ENCODE measurements at places on chromosomes 5 and 9. TPM values are rescaled to one million over a fixed set of nuclear protein-coding genes. Genes with fewer than 3 reads are reported as not detected.
A peak's percentile ranks its signal among the peaks of the same experiment; 100 is the strongest.

GRCh38 chr5:149175346-149176105, 34.2 kb downstream of the ABLIM3 start:
- H3K27ac ChIP-seq = no peak overlapping the region
- H3K4me3 ChIP-seq = no peak overlapping the region
- no peaks in the 10 kb centered on the region for H3K36me3 ChIP-seq
- no peaks in the 10 kb centered on the region for H3K27me3 ChIP-seq

DNA sequence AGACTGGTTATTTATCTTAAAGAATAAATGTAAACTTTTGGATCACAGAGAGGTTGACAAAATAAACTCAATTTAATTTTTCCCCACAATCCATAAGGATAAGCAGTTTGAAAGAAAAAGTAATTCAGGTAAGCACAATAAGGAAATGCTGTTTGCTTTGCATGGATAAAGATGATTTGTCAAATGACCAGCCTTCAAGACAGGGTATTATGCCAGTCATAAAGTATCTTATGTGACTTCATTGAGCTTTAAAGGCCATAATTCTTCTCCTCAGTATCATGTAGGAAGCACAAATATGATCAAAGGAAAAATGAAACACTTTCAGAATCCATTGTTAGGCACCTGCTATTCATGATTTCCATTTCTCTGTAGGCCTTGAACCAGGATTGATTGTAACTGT, 180.7 kb upstream of the PPP1R2B start:
- no peak for DNase-seq
- H3K36me3 ChIP-seq = no peaks in the 10 kb centered on the region
- H3K4me1 ChIP-seq = no peaks in the 10 kb centered on the region
- H3K4me3 ChIP-seq = no peak overlapping the region

- peaks cover 6% of the 10 kb centered on the region for H3K4me1 ChIP-seq
- no peaks in the 10 kb centered on the region for H3K36me3 ChIP-seq
- H3K4me3 ChIP-seq = no peak overlapping the region
- no peak for DNase-seq
Measured at GRCh38 chr5:41447650-41448510, 62.5 kb downstream of the PLCXD3 start.

- no peak for DNase-seq
- no peaks in the 10 kb centered on the region for H3K27me3 ChIP-seq
- no peak overlapping the region for H3K4me3 ChIP-seq
- H3K4me1 ChIP-seq = no peaks in the 10 kb centered on the region
Measured at GRCh38 chr9:74940600-74940999, 12.1 kb downstream of the C9orf40 start.

- DNase-seq = no peak
- H3K36me3 ChIP-seq = no peaks in the 10 kb centered on the region
- peak overlapping the region; percentile 62 for H3K4me3 ChIP-seq
- peak overlapping the region; percentile 99 for H3K27ac ChIP-seq
- H3K4me1 ChIP-seq = no peaks in the 10 kb centered on the region
Measured at GRCh38 chr5:65927503-65928321, 1.3 kb downstream of the ERBIN start.

GRCh38 chr5:170306381-170306831, 8.8 kb upstream of the LCP2 start:
- no peaks in the 10 kb centered on the region for H3K36me3 ChIP-seq
- peaks cover 32% of the 10 kb centered on the region for H3K4me1 ChIP-seq
- no peak overlapping the region for H3K4me3 ChIP-seq

- H3K4me3 ChIP-seq = no peak overlapping the region
- peak overlapping the region; percentile 78 for H3K27ac ChIP-seq
- H3K36me3 ChIP-seq = no peaks in the 10 kb centered on the region
- DNase-seq = no peak
Measured at GRCh38 chr9:127535396-127535795, 76.7 kb upstream of the STXBP1 start.

DNA sequence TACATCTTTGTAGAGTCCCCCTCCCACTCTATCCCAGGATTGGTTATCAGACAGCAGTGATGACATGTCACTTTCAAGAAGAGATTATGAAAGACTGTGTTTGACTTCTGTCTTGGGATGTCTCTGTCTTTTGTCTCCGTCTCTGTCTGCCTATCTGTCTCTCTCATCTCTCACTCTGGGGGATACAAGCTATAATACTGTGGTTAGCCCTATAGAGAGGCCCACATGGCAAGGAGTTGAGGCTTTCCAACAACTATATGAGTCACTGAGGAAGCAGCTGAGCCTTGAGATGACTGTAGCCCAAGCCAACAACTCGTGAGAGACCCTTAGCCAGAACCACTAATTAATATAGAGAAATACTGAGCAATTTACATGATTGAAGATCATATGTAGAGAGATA, 284.8 kb downstream of the PDE4D start:
- peaks cover 1% of the 10 kb centered on the region for H3K4me1 ChIP-seq
- DNase-seq = no peak
- no peak overlapping the region for H3K27ac ChIP-seq
- no peaks in the 10 kb centered on the region for H3K27me3 ChIP-seq
- no peak overlapping the region for H3K4me3 ChIP-seq

DNA sequence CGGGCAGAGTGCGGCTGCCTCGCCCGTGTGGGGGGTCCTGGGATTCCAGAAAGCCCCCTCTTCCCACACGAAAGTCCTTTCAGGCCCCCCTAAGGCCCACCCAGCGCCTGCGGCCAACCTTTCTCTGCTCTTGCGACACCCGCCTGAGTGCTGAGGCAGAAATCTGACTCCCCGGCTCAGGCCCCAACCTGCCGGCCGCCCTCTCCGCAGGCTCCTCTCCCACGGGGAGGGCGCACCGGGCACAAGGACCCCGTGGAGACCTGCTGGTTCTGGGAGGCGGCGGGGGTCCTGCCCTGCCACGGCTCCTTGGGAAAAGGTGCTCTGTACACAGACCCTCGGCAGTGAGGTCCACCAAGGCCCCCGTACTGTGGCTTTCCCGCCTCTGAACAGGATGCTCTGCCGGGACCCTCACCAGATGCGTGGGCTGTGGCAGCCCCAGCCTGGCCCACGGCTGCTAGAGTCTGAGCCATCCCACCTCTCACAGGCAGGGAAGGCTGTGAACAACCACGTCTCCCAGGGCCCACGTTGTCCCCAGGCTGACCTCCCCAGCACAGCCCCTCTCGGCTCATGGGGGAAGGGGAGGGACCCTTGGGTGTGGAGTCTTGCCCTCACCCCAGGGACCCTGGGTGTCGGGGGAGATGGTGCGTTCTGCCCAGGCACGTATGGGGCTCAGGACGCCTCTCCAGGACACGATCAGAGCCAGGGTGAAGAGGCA, 41.5 kb upstream of the EGFL7 start:
- H3K4me3 ChIP-seq = no peak overlapping the region
- no peaks in the 10 kb centered on the region for H3K36me3 ChIP-seq
- no peak for DNase-seq
- no peaks in the 10 kb centered on the region for H3K27me3 ChIP-seq

DNA sequence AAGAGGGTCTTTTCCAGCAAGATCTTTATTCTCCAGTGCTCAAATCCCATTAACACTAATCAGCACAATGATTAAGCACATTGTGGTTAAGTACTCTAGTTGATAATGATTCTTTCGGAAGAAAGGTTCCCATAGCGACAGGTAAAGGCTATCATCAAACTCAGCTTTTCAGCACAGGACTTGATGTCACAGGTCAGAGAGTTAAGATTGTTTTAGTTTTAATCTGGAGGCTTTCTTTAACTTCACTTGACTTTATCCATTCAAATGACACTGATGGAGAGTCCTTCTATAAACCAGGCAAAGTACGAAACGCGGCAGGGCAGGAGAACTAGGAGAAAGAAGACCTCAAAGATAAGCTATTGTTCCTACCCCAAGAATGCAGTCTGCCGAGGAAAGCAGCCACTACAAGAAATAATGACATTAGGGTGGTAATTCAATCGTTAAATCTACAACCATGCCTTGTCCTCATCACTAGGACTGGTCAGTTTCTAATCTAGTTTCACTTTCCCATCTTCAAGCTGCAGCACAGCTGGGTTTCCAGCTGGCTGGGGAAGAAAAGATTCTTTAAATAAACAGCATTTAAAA, 4.6 kb downstream of the NRG2 start:
- no peak for DNase-seq
- peak overlapping the region; percentile 30 for H3K4me3 ChIP-seq
- peaks cover 4% of the 10 kb centered on the region for H3K4me1 ChIP-seq
- peak overlapping the region; percentile 64 for H3K27ac ChIP-seq
- no peaks in the 10 kb centered on the region for H3K27me3 ChIP-seq

- H3K4me1 ChIP-seq = peaks cover 3% of the 10 kb centered on the region
- H3K27ac ChIP-seq = no peak within 1 kb of the TSS
- DNase-seq = no peak
- H3K27me3 ChIP-seq = no peaks in the 10 kb centered on the region
Measured at GRCh38 chr9:119368681-119369581, at the start of gene BRINP1. TSS of gene BRINP1 (minus strand) at chr9:119369435. CDS start at chr9:119313355, 56,080 bp downstream.

GRCh38 chr5:151144275-151144674, 13.3 kb downstream of the ANXA6 start:
- DNase-seq = no peak
- no peaks in the 10 kb centered on the region for H3K36me3 ChIP-seq
- peaks cover 13% of the 10 kb centered on the region for H3K4me1 ChIP-seq
- no peaks in the 10 kb centered on the region for H3K27me3 ChIP-seq

- H3K36me3 ChIP-seq = no peaks in the 10 kb centered on the region
- no peaks in the 10 kb centered on the region for H3K27me3 ChIP-seq
- no peak overlapping the region for H3K4me3 ChIP-seq
- no peaks in the 10 kb centered on the region for H3K4me1 ChIP-seq
Measured at GRCh38 chr9:69097923-69098593, 62.5 kb downstream of the FXN start.

- no peaks in the 10 kb centered on the region for H3K36me3 ChIP-seq
- no peak for DNase-seq
- no peaks in the 10 kb centered on the region for H3K27me3 ChIP-seq
- no peak overlapping the region for H3K27ac ChIP-seq
- no peaks in the 10 kb centered on the region for H3K4me1 ChIP-seq
Measured at GRCh38 chr5:5025098-5025773, 114.9 kb upstream of the ADAMTS16 start.

GRCh38 chr9:136059851-136060670, 35.0 kb downstream of the NACC2 start:
- peak; percentile 15 for DNase-seq
- H3K4me1 ChIP-seq = no peaks in the 10 kb centered on the region
- no peak overlapping the region for H3K27ac ChIP-seq
- no peaks in the 10 kb centered on the region for H3K36me3 ChIP-seq

DNA sequence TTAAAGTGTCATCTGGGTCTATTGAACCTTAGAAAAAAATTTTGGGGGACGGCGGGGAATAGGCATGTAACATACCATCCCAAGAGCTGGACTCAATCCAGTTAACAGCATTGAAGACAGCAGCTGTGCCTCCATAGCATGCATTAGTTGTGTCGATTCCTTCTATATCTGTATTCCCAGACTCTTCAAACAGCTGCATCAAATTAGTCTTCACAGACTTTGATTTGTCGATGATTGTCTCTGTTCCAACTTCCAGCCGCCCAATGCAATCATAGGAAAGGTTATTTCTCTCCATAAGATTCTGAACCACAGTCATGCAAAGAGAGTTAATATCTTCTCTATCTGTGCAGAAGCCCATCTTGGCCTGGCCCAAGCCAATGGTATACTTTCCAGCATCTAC, 14.8 kb downstream of the HMGCS1 start:
- H3K36me3 ChIP-seq = no peaks in the 10 kb centered on the region
- no peak overlapping the region for H3K4me3 ChIP-seq
- peaks cover 2% of the 10 kb centered on the region for H3K4me1 ChIP-seq
- no peaks in the 10 kb centered on the region for H3K27me3 ChIP-seq

- no peak for DNase-seq
- H3K4me1 ChIP-seq = peaks cover 5% of the 10 kb centered on the region
- H3K4me3 ChIP-seq = no peak overlapping the region
- H3K36me3 ChIP-seq = no peaks in the 10 kb centered on the region
- no peak overlapping the region for H3K27ac ChIP-seq
Measured at GRCh38 chr5:102772273-102772672, 17.2 kb downstream of the PAM start.

- H3K4me1 ChIP-seq = no peaks in the 10 kb centered on the region
- H3K27me3 ChIP-seq = no peaks in the 10 kb centered on the region
- DNase-seq = no peak
Measured at GRCh38 chr9:132662152-132662945, 7.4 kb downstream of the DDX31 start.

DNA sequence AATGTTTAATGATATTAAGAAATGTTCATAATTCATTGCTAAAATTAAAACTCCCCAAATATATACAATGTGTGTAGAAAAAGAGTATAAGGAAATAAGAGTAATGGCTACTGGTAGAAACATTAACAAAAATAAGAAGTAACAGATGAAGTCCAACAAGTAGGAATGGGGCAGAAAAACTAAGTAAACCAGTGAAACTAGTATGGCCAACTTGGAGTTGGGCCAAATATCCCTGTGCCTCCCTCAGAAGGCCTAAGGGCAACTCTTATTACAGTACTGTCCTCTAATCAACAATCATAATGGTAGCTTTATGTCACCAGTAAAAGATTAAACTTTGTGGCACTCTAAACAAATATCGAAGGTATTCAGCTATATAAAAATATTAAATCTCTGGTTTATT, 93.5 kb downstream of the SSBP2 start:
- H3K27me3 ChIP-seq = no peaks in the 10 kb centered on the region
- no peak overlapping the region for H3K27ac ChIP-seq
- no peak for DNase-seq
- H3K4me3 ChIP-seq = no peak overlapping the region
- H3K4me1 ChIP-seq = peaks cover 2% of the 10 kb centered on the region

Gene CERT1
- total RNA-seq = 38.0 TPM

Gene BSPRY
- not detected for total RNA-seq

Gene ARHGEF28
- total RNA-seq = 37.8 TPM

Gene SHLD3
- total RNA-seq = 2.6 TPM

Gene PCDHA6
- total RNA-seq = 0.81 TPM

Gene TMEM215
- total RNA-seq = 0.05 TPM

Gene NPR3
- total RNA-seq = 1.8 TPM

Gene C1QTNF2
- 3.7 TPM for total RNA-seq

Gene FCN2
- total RNA-seq = not detected

Gene LURAP1L
- 5.1 TPM for total RNA-seq
